H9 (cell line): ENCODE measurements at places on chromosomes 5 and 9. TPM values are rescaled to one million over a fixed set of nuclear protein-coding genes. Genes with fewer than 3 reads are reported as not detected.
A peak's percentile ranks its signal among the peaks of the same experiment; 100 is the strongest.

SPINK7 gene
- not detected in 2 replicates for total RNA-seq

CDKN2B gene
- 0.13 and 0.48 TPM in 2 replicates for total RNA-seq

SLCO4C1 gene
- 4.8 and 5.6 TPM in 2 replicates for total RNA-seq

SPATA31A3 gene
- 0.35 and 0.46 TPM in 2 replicates for total RNA-seq

DMRT3 gene
- total RNA-seq, result not detected in 2 replicates

NMRK1 gene
- total RNA-seq, result 2.7 and 3.0 TPM in 2 replicates

LRRC70 gene
- total RNA-seq, result 0.55 and 1.1 TPM in 2 replicates

LCN15 gene
- total RNA-seq, result 0.61 TPM in 1 of 2 replicates, not detected in the other

GPRIN1 gene
- total RNA-seq, result 10.8 and 12.1 TPM in 2 replicates

LCN2 gene
- not detected in 2 replicates for total RNA-seq

DNA sequence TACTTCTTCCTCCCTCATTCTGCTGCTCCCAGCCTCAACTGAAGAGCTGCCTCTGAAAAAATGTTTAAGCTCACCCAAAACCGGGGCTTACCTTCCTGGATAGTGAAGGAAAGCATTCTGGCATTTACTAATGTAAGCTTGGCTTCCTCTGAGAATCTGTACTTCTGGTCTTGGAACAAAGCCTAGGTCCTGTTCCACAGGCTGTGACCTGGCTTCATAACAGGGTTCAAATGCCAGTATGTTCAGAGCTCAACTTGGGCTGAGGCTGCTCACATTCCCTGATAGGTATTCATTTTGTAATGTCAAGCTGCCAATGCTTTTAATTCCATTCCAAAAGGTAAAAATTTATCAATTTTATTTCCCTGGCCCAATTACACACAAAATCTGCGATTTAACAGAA, 411.7 kb upstream of the KCNN2 start:
- no peak for DNase-seq

- DNase-seq, result peak; percentile 95
Measured at GRCh38 chr5:146344155-146345118, 5.8 kb downstream of the POU4F3 start.

GRCh38 chr9:120659676-120660075, 54.6 kb downstream of the MEGF9 start:
- DNase-seq, result no peak

- DNase-seq, result peak; percentile 10
Measured at GRCh38 chr5:368183-369084, 46.9 kb downstream of the AHRR start.

DNA sequence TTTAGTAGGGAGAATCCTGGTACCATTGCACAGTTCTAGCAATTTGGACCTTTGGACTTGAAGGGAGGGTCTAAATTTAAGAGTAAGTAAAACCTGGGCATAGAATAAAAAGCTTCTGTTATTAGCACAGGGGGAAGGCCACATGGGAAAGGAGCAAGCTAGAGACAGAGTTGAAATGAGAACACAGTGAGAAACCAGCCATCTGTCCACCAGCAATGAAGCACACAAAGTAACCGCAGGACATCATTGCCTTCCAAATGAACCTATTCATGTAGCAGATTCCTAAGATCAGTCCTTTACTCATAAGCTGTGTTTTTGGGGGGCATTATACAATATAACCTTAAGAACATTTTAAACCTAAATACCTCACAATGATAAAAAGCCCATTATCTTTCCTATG, 407.4 kb downstream of the HCN1 start:
- DNase-seq, result peak; percentile 28

GRCh38 chr5:20323323-20323722, 335.3 kb upstream of the CDH18 start:
- DNase-seq, result no peak

DNA sequence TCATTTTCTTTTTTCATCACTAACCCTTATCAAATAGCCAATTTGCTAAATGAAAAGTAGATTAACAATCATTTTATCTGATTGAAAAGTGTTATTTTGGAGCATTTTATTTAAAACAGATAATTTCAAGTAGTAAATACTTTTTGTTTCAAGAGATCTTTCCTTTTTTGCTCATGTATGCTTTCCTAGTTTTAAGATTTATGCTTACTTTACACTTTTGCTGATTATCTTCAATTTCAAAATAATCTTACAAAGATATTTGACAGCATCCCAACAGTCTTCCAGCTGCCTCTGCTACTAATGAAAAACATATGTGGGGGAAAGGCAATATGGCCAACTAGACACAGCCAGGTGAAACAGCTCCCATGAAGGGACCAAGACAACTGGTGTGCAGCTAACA, 1027.3 kb upstream of the CDH9 start:
- DNase-seq, result no peak

DNA sequence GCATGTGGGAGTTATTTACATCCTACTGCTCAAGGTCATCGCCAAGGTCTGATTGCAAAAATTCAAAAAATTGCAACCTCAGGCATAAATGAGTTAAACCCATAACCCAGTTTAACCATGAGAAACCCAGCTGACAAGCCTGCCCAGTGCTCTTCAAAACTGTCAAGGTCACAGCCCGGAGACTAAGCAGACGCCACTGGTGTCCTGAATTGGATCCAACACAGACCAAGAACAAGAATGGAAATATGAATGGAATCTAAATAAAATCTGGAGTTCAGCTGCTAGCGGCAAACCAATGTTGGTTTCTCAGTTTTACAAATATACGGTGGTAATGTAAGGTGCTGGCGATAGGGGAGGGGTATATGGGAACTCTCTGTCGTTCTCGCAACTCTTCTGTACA, 201.5 kb upstream of the MVB12B start:
- DNase-seq, result no peak

DNA sequence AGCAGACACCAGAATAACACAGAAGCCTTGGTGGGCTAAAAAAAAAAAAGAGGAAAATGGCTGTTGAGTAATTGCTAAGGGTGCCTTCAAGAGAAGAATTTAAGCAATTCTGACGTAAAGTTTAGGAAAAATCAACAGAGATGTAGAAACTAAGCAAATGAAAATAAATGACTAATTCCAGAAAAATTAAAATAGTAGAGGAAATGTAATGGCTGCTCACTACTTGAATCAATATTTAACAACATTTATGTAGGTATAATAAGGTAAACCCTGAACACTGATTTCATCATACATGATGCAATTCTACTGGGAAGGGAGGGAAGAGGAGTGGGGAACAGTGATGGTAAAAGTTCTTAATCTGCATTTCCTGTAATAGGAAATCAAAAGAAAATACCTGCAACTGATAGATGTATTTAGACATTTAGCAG, 41.4 kb downstream of the PUM3 start:
- DNase-seq, result no peak

GRCh38 chr5:91727463-91727862, 344.3 kb upstream of the ARRDC3 start:
- DNase-seq, result no peak

DNA sequence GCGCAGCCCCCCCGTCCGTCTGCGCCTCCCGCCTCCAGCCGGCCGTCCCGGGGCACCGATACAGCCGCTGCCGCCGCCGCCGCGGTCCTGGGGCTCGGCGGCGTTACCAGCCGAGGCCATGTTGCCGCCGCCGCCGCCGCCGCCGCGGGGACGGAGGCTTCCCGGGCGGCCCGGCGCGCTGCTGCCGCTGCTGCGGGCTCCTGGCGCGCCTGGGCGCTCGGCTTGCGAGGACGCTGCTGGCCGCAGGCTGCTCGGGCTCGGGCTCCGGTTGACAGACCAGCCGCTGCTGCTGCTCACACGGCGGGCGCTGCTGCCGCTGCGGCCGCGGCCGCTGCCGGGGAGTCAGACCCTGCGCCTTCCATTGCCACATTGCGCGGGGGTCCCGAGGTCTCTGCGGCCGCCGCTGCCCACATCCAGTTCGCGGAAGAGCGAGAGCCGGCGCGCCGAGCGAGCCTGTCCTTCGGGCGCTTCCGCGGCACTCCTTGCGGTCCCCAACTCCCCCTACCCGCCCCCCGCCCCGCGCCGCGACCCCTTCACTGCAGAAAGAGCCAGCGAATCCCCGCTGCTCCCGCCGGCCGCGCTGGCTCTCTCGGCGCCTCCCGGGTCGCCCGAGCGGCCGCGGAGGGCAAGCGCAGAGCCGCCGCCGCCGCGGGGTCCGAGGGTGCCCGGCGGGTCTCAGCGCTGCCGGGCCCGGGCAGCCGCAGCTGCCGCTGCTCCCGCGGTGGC, 8.4 kb downstream of the PTCH1 start:
- DNase-seq, result no peak

- no peak for DNase-seq
Measured at GRCh38 chr5:181058786-181059296, 18.8 kb downstream of the BTNL9 start.

DNA sequence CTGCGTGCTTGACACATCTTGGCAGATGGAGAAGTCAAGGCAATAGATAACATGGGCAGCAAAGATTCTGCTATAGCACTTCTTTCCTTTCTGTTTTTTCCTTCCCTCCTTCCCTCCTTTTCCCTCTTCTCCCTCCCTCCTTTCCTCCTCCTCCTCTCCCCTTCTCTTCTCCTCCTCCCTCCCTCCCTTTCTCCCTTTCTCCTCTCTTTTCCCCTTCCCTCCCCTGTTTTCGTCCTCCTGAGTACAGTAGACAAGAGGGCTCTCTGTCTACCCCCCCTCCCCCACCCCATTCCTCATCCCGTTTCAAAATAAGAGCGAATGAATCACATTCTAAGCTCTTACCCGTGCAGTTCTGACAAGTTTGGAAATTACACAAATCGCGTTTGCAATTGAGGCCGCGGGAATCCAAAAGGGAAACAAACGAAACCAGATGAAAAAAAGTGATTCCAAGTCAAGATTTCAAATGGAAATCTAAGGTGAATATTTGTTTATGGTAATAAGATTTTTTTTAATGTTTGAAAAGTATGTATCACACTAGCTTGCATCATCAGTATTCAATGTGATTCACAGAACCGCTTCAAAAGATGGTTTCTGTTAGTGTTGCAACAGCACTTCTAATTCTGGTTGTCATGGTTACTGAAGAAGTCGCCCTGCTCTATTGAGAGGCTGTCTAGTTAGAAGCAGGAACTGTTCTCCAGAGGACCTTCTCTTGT, 1.3 kb downstream of the NIM1K start:
- no peak for DNase-seq

GRCh38 chr9:128033609-128034008, 33.5 kb downstream of the NAIF1 start:
- no peak for DNase-seq

DNA sequence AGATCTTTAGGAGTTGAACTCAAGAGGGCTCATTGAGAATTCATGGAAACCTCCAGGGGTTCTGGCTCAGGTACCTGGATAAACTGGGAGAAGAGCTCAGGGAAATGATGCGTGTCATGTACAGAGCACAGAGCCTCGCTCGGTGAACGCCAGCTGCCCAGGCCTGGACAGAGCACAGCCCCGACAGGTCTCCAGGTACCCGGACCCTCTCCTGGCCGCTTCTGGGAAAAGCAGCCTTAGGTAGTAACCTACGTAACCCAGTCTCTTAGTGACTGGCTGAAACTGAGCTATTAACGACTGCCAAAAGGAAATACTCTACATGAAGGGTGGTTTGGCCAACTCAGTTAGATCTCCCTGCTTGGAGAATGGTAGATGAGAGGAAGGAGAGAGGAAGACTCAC, 157.4 kb downstream of the TTLL11 start:
- DNase-seq, result peak; percentile 72

- no peak for DNase-seq
Measured at GRCh38 chr9:72534931-72535330, 13.5 kb downstream of the TMC1 start.

DNA sequence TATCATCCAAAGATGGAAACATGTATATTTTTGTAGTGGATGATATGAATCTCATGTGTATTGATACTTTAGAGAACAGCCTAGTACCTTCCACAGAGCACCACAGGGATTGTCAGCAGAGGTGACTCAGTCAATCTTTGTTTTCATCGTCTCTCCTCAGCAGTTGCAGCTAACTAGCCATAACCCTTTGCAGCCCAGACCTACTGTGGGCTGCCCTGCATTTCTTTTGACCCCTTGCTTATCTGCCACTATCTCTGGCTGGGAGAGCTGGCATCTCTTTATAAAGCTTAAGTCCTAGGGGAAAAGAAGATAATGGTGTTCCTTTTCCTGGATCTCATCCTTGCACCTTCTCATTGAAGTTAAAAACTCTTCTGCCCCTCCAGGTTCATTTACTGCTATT, 28.7 kb downstream of the HMGCR start:
- no peak for DNase-seq

DNA sequence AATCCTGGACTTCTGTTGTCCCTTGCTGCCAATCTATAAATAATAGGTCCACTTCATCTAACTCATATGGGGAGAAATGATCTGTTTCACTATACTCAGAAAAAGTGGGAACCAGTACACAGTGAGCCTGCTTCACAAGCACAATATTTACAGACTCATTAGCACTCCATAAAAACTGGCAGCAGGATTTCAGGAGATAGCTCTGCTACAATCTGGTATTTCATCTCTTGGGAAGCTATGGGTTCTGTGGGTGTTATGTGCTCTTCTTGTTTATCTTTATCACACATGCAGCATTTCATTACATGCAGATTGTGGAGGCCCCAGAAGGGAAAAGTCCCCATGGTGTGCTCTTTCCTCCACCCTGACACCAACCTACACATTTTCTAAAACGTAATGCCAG, 33.2 kb downstream of the UGT3A2 start:
- DNase-seq, result no peak

GRCh38 chr5:38556599-38557307, at the start of gene LIFR:
TSS of gene LIFR (minus strand) at chr5:38556646. CDS start at chr5:38530647, 25,999 bp downstream.
- DNase-seq, result peak; percentile 78

DNA sequence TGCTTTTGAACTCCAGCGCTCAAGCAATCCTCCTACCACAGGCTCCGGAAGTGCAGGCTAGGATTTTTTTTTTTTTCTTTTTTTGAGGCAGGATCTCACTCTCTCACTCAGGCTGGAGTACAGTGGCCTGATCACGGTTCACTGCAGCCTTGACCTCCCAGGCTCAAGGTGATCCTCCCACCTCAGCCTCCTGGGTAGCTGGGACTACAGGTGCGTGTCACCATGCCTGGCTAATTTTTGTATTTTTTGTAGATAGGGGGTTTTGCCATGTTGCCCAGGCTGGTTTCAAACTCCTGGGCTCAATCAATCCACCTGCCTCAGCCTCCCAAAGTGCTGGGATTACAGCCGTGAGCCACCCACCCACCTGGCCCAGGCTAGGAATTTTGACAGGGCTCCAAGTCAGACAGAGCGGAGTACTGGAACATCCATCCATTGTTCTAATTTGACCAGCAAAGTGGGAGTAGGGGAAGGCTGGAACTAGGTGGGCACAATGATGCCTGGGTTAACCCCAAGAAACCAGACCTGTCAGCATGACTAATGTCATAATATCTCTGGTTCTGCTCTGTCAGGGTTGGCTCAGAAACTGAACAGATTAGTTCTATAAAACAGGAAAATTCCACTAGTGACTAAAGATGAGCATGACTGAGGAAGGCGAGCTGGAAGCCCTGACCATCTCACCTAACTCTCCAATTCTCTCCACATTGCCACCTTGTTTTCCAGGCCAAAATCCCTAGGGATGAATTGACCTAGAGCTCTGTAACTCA, 9.2 kb downstream of the ZBTB5 start:
- DNase-seq, result no peak

DNA sequence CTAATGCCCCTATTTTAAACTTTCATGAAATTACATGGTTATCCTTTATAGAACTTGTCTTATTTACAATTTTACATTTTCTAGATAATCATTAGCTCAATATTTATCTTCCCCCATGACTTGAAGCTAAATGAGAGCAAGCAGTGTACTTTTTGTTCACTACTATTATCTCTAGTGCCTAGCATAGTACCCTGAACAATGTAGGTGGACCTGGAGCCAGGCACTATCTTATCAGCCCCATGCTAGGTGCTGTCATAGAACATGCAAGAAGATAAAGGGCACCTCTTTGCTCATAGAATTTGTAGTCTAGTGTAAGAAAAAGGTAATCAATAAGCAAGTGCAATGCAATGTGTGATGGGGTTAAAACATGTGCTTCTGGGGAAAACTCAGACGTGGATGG, 399.9 kb downstream of the ELAVL2 start:
- no peak for DNase-seq

- no peak for DNase-seq
Measured at GRCh38 chr5:124642151-124642550, 104.3 kb downstream of the ZNF608 start.
